Cortex of kidney (tissue), 1 donor: ENCODE measurements at places on chromosomes 1 and 21.

- DNase-seq: no peak
Measured at GRCh38 chr1:93851878-93852277, 27.1 kb downstream of the DNTTIP2 start.

GRCh38 chr1:77768006-77768405, 8.4 kb upstream of the USP33 start:
- no peak for DNase-seq

DNA sequence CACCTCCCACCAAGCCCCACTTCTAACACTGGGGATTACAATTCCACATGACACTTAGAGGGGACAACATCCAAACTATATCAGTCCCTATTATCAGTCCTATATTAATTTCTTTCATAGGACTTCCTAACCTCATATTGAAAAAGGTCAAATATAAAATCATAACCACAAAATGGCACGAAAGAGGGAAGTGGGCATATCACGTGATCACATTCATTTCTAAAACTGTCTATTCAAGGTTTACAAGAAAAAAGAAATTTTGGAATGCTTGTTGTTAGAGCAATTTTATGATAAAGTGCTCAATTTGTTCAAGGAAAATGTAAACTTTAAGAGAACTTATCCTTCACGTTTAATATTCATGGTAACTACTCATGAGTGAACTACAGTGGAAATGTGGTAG, 13.2 kb upstream of the CDC7 start:
- no peak for DNase-seq

DNA sequence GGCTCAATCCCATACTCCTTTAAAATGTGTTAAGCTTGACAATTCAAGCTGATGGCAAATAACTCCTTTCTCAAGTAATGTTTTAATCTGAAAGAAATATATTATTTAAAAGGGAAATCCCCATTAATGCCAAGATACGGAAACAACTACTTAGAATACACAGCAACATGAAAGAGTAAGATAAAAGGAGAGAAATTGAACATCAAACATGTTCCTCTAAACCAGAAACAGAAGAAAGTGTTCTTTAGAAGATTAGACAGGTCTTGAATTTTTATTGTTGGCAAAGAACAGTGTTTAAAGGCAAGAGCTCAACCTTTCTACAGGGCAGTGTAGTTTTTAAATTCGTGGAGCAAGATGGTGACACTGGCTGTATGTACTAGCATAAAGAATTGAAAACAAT, 105.8 kb upstream of the NRIP1 start:
- DNase-seq: no peak

GRCh38 chr1:8765198-8765597, 52.2 kb downstream of the RERE start:
- DNase-seq: no peak

- DNase-seq: no peak
Measured at GRCh38 chr1:225449261-225449660, 21.4 kb upstream of the LBR start.

- DNase-seq: no peak
Measured at GRCh38 chr1:166884040-166884642, 8.1 kb upstream of the TADA1 start.

GRCh38 chr21:46001821-46002681, 20.5 kb downstream of the COL6A1 start:
- DNase-seq: no peak

DNA sequence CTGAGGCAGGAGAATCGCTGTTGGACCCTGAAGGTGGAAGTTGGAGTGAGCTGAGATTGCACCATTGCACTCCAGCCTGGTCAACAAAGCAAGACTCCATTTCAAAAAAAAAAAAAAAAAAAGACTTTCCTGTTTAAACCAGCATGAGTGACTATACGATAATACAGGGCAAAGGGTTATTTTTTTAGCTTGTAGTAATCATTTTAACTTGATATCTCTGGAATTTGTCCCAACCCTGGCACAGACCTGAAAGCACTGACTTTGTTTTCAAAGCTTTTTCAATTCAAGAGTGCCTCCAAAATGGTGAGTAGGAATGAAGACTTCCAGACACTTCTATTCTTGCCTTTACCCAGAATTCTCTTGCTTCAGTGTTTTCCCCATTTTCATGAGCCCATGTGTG, 4.4 kb upstream of the TMCO2 start:
- no peak for DNase-seq

- no peak for DNase-seq
Measured at GRCh38 chr1:157878059-157878458, 36.5 kb upstream of the CD5L start.

GRCh38 chr1:5661196-5662085, 330.8 kb downstream of the NPHP4 start:
- no peak for DNase-seq

DNA sequence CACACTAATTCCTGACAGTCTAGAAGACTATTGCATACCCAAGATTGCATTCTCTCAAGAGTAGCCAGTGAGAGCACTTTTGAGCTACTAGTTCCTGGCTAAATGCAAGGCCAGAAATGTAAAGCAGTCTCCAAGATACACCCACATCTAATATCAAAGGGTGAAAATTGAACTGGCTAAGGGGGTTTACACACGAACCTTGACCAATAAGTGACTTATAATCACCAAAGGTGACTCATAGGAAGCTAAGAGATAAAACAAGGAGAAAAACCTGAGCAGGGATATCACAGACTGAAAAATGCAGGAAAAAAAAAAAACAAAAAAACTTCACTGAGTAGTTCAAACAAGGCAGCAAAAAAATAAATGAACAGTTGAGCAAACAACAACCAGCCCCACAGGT, 172.2 kb upstream of the RRP15 start:
- no peak for DNase-seq

GRCh38 chr1:51569284-51570062, 47.4 kb upstream of the OSBPL9 start:
- DNase-seq: no peak

DNA sequence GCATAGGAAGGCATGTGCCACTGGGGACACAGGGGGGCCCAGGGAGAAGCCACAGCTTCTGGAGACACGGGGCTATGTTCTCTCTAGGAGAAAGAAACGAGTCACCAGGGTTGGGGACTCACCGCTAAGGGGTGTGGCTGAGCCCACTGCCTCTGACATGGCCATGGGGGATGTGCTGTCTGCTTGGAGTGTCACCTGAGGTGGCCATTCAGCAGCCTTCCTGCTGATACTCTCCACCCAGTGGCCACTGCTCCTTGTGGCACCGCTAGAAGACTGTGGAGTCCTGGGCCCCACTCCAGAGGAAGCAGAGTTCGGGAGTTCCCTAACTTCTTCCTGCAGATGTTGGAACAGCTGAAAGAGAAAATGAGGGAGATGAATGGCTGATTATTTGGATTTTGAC, 91.2 kb upstream of the SLC45A1 start:
- no peak for DNase-seq

GRCh38 chr1:200305806-200306205, 104.0 kb downstream of the ZNF281 start:
- DNase-seq: no peak

GRCh38 chr21:43196826-43197225, 28.0 kb downstream of the CRYAA start:
- DNase-seq: no peak

DNA sequence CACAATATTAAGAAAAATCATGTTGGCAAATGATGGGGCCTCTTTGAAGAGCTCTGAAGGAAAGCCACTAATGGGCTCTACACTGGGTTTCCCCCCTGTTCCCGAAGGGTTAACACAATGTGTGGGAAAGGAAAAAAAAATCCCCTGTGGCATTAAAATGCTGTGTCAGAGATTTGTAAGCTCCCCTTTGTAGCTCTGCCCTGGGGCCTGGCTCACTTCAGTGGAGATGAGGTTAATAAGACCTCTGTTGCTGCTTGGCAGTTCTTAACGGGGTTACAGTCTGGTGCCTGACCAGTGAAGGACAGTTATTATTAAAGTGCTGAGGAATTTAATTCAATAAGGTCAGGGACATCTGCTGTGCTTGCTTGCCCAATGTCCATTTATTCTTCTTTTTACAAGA, 129.7 kb upstream of the UBE2U start:
- no peak for DNase-seq

GRCh38 chr1:61226791-61227567, 144.6 kb downstream of the NFIA start:
- no peak for DNase-seq

- no peak for DNase-seq
Measured at GRCh38 chr1:26697431-26697977, 1.7 kb downstream of the ARID1A start.

DNA sequence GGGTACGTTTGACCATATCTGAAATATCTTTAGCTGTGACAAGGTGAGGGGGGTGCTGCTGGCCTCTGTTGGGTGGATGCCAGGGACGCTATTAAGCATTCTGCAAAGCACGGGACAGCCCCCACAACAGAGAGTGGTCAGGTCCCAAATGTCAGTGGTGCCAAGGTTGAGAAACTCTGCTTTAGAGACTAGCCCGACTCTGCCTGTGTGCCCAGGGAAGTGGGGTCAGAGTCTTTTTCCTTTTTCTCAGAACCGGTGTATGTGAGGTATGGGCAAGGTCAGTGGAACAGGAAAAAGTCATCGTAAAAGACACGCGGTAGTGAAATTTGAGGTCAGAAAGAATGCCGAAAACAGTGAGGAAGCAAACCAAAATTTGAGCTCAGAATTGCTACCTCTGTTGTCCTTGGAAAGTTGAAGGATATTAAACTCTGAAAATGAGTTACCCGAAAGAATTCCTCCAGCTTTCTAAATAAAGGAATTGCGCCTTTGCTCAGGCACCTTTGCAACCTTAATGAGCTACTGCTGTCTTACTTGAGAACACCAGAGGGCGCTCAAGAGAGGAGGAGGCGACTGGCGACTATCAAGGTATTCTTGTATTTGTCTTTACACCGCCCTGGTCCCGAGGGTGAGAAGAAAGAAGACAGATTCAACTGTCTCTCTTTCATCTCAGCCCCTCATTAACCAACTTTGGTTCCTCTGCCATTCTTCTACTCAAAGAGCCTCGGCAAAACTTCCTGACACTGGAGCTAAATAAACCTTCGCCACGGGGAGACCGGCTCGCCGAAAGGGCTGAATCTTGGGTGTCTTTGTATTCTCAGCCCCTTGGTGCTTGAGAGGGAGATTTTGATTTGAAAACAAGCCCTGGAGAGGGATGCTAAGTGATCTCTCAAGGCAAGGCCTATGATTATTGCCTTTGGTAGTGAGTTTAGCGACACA, 85.4 kb upstream of the OLIG2 start:
- no peak for DNase-seq

- DNase-seq: no peak
Measured at GRCh38 chr1:175216444-175216843, 23.9 kb upstream of the KIAA0040 start.

- no peak for DNase-seq
Measured at GRCh38 chr1:184941410-184941733, 32.9 kb downstream of the NIBAN1 start.

GRCh38 chr1:192914092-192914491, 105.3 kb downstream of the RGS2 start:
- DNase-seq: no peak

GRCh38 chr1:233843525-233844204, 60.8 kb upstream of the SLC35F3 start:
- no peak for DNase-seq

DNA sequence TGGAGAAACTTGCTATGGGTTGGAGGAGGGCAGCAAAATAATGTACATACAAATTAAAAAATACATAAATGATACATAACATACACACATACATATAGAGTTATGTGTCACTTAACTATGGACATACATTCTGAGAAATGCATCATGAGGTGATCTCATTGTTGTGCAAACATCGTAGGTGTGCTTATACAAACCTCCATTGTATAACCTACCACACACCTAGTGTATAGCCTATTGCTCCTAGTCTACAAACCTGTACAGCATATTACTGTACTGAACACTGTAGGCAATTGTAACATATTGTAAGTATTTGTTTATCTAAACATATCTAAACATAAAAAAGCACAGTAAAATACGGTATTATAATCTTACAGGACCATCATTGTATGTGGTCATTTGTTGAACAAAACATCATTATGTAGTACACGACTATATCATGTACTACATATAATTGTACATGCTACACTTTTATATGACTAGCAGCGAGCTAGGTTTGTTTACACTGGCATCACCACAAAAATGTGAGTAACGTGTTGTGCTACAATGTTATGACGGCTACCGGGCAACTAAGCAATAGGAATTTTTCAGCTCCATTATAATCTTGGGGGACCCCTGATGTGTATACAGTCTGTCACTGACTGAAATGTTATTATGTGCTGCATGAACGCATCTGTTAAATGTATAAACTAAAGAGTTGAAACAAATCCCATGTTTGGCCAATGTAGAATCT, 35.5 kb downstream of the ITGB3BP start:
- DNase-seq: no peak

GRCh38 chr1:217049721-217050120, 326.5 kb upstream of the ESRRG start:
- DNase-seq: no peak

DNA sequence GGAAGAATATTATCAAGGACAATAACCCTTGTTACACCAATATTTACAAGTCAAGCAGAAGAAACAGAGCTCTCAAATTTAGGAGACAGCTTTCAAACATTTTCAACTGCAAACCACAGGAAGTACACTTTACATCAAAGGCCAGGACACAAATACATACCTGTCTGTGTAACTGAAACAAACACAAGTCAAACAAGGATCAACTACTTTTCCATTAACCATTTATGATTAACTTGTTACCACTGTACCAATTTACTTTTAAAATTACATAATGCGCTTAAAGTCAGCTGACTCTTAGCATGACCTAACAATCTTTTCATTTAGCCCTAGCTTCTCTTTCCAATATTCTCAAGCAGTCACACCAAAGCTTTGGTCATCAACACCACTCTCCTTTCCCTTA, 43.5 kb downstream of the TRIM33 start:
- no peak for DNase-seq

GRCh38 chr1:96747565-96747964, 26.0 kb downstream of the PTBP2 start:
- DNase-seq: no peak

- no peak for DNase-seq
Measured at GRCh38 chr1:35554266-35555211, 2.7 kb downstream of the KIAA0319L start.

GRCh38 chr1:54280651-54281050, 80.7 kb downstream of the MRPL37 start:
- DNase-seq: no peak

DNA sequence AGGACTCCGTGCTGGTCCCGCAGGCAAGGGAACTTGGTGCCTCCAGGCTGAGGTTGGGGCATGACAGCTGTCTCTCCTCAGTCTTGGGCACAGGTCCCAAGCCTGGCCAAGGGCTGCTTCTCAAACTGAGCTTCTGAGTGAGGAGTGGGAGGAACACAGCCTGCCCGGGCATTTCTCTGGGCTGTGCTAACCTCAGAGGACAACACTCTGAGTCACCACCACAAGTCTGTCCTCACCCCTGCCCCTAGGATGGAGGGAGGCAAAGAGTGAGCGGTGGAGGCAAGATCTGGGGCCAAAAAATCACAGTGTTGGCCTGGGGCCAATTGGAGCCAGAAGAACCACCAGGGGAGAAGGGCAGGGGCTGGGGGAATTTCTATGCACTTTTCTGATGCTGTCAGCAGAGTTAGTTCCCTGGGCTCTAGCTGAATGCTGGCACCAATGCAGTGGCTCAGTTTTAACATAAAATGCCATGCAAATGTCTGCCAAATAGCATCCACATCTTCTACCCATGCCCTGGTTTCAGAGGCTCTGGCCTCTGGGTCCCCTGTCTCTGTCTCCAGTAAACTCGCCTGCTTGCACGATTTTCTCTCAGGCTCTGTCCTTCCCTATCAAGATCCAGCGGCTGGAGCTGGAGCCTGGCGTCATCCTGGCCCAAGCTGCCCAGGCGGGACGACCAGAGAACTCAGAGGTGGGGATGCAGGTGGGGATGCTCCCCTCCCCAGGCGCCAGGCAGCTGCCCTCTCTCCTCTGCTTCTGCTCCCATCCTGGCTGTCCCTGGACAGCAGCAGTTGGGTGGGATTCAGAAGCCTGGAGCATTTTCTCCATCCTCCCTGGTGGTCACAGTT, 11.0 kb upstream of the CDK18 start:
- no peak for DNase-seq
